Lung microvascular endothelial cell (primary cell): ENCODE measurements at places on chromosomes 11 and 22.

DNA sequence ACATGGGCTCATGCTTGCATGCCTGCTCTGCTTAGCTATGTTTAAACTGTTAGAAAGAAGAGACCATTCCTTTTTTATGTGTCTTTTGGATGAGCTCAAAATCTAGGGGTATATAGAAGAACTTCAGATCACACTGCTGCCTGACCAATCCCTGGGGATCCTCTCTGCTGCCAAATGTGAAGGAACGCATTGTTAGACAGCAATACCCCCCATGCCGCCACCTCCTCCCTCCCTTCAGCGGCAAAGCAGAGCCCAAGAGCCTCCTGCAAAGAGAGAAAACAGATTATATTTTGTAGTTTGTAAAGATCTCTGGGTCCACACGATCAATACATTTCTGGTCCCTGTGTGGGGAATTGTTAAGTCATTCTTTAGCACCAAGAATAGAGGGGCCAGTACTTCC, 677.6 kb downstream of the NTM start:
- DNase-seq = no peak

GRCh38 chr11:111417011-111417765, 38.1 kb upstream of the POU2AF1 start:
- peak; percentile 3 for DNase-seq

- no peak for DNase-seq
Measured at GRCh38 chr11:17521106-17521900, 22.9 kb downstream of the USH1C start.

- DNase-seq = no peak
Measured at GRCh38 chr11:36385121-36385970, 89.3 kb downstream of the PRR5L start.

DNA sequence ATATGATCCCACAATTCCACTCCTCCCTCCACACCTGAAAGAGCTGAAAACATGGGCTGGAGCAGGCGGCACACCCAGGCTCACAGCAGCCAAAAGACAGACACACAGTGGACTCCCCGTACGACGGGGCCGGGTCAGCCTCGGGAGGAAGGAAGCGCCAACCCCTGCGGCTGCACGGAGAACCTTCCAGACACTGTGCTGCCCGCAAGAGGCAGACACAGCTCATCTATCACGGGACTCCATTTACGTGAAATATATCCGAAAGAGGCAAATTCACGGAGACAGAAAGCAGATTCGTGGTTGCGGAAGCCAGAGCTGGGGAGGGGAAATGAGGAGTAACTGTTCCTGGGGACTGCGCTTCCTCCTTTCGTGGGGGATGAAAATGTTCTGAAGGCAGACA, 165.0 kb downstream of the BRD1 start:
- DNase-seq = no peak

- DNase-seq = no peak
Measured at GRCh38 chr22:39110631-39111561, 13.9 kb downstream of the APOBEC3H start.

DNA sequence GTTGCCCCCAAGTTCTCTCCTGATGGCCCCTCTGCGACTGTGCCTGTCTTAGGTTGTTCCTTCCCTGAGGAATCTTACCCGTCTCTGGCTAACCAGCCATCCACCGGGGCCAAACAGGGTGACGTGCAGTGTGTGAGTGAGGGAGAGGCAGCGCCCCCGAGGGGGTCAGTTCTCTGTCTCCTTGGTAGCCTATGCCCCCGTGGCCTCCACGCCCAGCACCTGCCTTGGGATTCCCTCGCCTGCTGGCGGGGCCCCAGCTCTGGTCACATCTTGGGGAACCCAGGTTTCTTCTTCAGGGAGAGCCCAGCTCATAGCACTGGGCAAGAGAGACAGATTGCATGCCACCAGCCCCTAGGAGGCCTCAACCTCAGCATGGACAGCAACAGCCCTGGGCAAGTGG, 5.8 kb downstream of the NXF1 start:
- no peak for DNase-seq

DNA sequence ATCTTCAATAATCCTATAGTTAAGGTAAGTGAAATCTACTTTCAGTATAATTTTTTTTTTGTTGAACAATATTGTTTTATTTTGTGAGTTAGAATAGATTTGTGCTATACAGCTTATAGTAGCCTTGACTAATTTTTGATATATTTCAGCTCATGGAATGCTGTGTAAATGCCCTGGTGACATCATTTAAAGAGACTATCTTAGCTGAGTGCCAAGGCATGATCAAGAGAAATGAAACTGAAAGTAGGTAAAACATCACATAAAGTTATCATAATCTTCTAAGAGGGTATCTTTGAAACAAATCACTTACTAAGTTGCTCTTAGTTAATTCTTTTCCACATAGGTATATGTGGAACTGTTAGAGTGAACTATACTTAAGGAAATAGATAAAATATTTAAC, 51.4 kb upstream of the ACAT1 start:
- DNase-seq = peak; percentile 64

DNA sequence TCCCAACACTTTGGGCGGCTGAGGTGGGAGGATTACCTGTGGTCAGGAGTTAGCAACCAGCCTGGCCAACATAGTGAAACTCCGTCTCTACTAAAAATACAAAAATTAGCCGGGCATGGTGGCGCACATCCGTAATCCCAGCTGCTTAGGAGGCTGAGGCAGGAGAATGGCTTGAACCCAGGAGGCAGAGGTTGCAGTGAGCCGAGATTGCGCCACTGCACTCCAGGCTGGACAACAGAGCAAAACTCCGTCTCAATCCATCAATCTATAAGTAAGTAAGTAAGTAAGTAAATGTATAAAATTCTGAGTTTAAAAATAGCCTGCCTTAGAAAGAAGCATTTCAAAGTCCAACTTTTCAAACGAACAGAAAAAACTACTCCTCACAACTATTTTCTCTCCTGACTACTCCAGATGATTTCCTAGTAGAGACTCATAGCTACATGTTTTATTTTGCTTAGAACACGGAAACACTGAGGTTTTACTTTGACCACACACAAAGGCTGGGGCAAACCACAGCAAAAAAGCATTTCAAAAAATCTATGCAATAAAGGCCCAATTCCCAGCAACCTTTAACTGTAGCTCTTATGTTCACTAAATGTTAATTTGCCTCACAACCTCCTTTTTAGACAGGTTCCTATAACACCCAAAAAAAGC, 16.3 kb downstream of the SPTY2D1 start:
- no peak for DNase-seq

GRCh38 chr11:117554601-117555333, 227.1 kb downstream of the CEP164 start:
- DNase-seq = no peak
